CD4-positive, alpha-beta T cell treated with Interleukin-2 at 100 ng/mL for 4 hours (primary cell): ENCODE measurements at places on chromosomes 5 and 9.
A peak's percentile ranks its signal among the peaks of the same experiment; 100 is the strongest.

DNA sequence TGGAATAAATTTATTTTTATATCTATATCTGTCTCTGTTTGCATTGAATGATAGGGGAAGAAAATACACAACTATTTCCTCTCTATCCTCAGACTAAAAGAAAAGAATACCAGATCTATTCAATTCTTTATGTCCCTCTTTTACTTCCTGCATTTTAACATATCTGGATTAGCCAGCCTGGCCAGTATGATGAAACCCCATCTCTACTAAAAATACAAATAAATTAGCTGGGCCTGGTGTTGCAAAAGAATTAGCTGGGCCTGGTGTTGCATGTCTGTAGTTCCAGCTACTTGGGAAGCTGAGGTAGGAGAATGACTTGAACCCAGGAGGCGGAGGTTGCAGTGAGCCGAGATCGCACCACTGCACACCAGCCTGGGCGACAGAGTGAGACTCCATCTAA, 182.0 kb downstream of the LURAP1L start:
- no peak for DNase-seq

GRCh38 chr9:93958121-93958818, 3.1 kb upstream of the BARX1 start:
- DNase-seq: no peak

DNA sequence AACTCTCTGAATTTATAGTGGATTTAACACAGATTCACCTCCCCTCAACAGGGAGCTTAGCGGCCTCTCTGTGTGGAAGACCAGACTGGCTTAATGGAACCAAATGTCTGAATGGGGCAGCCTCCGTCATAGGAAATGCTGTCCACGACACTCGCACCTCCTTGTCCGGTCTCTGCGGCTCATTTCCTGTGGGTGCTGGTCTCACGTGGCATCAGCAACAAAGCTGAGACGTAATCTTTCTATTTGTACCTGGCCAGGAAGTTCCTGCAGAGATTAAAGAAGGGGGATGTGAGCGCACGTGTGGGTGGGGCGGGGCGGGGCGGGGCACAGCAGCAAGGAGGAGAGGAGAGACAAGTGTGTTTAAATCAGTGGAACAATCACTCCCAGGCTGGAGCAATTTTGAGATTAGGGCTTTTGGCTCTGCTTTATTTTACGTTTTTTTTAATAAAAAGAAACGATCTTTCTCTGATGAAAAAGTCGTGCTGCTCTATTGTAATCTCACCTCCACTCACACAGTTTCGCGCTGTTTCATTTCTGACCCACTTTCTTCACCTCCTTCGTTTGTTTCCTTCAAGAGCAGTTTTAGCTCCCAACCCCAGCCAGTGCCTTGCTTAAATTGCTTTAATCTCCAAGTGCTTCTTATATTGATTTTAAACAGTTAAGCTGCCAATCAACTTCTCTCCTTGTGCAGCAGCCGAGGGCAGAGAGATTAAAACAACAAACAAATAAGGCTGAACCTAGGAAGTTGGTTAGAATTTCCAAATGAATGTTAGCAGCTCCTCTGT, 132.2 kb upstream of the ASTN2 start:
- DNase-seq: no peak

DNA sequence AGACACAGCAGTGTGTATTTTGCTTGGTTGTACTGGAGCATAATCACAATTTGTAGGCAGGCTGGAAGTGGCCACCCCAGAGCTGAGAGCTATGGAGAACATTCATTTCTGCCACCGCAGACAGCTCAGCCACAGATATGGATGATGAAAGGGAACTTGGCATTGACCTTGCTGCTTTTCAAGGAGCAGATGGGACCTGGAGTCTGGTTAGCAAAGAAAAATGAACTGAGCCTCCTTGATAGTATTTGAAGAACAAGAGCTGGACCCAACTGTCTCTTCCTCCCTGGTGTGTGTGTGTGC, 395.2 kb upstream of the ZNF462 start:
- no peak for DNase-seq

DNA sequence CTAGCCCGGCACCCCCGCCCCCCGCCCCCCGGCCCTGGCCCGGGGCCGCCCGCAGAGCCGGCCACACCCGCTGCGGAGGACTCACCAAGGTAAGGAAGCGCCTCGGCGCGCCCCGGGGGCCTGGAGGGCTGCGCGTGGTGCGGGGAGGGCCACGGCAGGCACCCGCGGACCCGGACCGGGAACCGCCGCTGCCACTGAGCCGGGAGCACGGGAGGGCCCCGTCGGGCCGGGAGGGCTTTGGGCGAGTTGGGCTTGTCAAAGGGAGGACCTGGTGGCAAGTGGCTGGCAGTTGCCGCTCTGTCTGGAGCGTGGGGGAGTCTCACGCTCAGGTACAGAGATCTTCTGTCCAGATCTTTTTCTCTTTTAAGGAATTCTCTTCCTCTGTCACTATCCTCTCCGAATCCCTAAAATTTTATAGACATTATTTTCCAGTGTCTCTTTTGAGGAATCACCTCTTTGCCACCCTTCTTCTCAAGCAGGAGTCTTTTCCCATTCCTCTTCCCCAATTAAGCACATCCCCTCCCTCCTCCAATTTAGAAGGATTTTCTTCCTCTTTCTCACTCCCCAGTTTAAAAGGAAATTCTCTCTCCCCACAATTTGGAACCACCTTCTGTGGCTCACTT, 11.3 kb upstream of the LHX2 start:
- no peak for DNase-seq

DNA sequence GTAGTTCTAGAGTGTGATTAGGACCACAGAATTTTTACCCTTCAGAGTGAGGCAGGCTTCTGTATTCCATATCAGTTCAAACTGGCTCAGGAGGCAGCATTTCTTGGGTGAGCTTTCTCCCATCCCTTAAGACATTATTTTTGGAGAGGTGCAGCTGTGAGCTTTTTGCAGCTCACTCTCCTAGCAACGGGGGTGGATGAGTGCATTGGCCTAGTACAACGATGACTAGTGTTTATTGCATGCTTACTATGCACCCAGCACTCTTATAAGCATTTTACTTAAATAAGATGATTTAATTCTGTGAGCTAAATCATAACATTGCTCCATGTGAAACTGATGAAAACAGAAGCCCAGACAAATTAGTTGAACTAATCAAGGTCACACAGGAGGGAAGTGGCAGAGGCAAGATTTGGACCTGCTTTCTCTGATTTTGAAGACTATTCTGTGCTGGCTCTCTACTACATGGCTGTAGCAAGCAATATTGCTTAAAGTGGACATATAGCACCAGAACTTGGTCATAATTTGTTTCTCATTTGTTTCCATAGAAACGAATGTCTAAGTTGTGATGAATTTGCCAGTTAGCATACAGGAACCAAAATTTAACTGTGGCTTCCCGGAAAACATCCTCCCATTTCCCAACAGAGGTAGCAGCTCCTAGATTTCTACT, 372.1 kb upstream of the RIOK2 start:
- DNase-seq: no peak

GRCh38 chr9:13491493-13492424, 212.3 kb upstream of the MPDZ start:
- DNase-seq: no peak

GRCh38 chr5:124410539-124411488, 335.6 kb downstream of the ZNF608 start:
- DNase-seq: no peak

DNA sequence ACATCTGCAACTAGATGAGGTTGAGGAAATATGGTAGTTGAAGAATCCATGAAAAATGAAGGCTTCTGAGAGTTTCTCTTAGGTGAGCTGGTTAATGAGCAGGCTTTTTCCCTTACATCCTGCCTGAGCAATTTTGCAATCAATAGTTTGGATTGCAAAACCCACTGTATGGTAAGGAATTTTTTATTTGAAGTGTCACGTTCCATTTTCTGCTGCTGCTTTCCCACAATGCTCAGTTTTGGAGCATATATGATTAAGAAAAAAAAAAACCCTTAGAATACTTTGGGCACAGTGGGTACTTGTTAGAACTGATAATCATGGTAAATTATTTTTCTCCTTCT, 144.2 kb downstream of the PCSK1 start:
- DNase-seq: no peak

- DNase-seq: no peak
Measured at GRCh38 chr9:82820186-82820585, 242.8 kb downstream of the RASEF start.

- no peak for DNase-seq
Measured at GRCh38 chr5:170353961-170354360, 35.2 kb downstream of the KCNMB1 start.

DNA sequence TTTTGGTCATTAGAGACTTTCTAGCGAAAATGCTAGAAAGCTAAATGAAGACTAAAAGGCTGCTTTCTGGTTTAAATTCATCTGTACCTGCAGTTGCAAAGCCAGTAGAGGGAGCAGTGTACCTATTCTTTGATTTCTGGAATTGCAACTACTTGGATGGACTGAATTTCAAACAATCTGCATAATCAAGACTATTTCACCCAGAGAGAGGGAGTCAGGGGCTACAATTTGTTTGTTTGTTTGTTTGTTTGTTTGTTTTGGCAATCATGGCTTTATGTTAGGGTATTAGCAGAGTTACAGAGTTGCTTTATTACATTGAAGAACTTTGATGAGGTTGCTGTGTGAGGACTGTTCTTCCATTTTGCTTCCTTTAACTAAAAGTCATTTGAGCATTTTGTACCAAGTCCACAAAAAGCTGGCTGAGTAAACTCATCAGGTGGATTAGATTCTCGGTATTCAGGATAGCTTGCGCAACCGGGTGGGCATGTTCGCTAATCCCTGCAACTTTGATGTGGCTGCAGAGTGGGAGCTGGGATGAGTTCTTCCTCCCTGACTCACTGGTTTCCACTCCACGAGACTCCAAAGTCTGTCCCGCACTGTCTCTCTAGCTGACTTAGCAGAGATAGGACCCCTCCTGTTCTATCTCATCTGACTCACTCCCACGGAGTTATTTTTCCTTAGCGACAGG, 80.0 kb upstream of the TUT7 start:
- DNase-seq: peak; percentile 28

GRCh38 chr9:80134487-80134886, 562.7 kb downstream of the TLE4 start:
- DNase-seq: no peak

- DNase-seq: no peak
Measured at GRCh38 chr5:23727271-23727670, 219.9 kb downstream of the PRDM9 start.

GRCh38 chr9:127667127-127667844, 39.5 kb upstream of the CFAP157 start:
- no peak for DNase-seq

GRCh38 chr9:130670644-130671043, 6.2 kb downstream of the PRDM12 start:
- DNase-seq: no peak

- no peak for DNase-seq
Measured at GRCh38 chr5:159581502-159582249, 251.4 kb upstream of the IL12B start.

DNA sequence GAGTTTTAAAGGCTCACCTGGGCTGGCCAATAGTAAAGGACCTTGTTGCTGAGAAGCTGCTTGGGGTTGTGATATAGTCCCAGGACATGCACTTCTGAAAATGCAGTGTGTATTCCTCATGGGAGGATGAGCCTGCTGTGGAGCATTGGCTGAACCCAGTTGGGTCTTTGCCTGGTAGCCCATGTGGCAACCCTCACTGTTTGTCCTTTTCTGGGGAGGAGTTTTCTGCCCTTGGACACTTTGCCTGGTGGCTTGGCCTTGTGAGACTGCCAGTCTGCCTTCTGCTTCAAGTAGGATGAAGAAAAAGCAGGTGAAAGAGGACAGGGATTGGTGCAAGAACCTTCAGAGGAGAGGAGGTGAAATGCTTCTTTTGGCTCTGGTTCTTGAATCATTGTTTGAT, 4.0 kb downstream of the TENT4A start:
- DNase-seq: no peak

- no peak for DNase-seq
Measured at GRCh38 chr5:127643607-127644006, 5.3 kb upstream of the CTXN3 start.

DNA sequence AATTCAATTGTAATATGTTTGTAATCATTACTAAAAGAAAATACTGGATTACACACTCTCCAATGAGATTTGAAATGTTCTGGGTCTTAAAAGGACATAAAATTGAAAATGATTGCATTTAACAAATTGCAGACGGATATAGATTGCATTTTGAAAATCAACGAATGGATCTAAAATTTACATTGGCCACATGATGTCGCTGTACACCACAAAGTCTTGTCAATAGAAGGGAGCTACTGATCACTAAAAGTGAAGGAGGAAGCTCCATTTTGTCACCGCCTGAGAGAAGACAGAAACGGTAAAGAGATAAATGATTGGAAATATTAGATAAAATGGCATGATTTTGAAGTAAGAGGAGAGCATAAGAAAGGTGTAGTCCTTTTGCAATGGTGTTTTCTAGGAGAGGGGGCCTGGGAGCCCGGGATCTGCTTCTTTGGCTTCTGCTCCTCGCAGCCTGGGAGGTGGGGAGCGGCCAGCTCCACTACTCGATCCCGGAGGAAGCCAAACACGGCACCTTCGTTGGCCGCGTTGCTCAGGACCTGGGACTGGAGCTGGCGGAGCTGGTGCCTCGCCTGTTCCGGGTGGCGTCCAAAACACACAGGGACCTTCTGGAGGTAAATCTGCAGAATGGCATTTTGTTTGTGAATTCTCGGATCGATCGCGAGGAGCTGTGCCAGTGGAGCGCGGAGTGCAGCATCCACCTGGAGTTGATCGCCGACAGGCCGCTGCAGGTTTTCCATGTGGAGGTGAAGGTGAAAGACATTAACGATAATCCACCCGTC, at the start of gene PCDHA1:
PCDHA1 (plus strand) TSS at position 236 of the 782 bp plus-strand sequence.
- no peak for DNase-seq

DNA sequence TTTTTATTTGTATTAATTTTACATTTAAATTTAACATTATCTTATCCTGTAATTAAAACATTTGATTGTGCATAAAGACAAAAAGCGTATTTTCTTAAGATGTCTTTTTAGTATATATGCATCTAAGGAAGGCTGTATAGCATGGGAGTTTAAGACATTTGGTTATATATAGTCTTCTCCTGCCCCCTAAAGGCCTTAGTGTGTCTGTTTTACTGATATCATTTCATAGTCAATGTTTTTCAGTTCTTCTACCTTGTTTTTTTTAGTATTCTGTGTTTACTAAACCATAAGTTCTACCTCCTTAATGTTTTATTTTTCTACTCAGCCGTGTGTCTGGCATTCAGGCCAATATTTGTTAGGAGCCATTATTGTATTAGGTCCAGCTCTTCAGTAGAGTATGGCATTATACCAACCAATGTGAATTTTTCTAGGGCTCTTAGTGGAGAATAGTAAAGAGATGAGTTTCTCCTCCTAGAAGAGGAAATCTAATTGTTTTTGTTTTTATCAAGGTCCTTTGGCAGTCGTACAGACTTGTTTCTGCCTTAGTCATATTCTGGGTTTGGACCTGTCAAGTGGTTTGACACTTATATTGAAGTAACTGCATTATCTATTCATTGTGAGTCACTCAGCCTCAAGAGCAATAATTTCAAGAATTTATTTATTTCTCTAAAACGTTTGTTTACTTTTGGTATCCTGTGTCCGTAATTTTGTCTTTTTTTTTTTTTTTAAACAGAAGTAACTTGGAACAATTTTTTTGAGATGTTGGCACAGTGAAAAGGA, 74.8 kb downstream of the SLF1 start:
- peak; percentile 45 for DNase-seq

DNA sequence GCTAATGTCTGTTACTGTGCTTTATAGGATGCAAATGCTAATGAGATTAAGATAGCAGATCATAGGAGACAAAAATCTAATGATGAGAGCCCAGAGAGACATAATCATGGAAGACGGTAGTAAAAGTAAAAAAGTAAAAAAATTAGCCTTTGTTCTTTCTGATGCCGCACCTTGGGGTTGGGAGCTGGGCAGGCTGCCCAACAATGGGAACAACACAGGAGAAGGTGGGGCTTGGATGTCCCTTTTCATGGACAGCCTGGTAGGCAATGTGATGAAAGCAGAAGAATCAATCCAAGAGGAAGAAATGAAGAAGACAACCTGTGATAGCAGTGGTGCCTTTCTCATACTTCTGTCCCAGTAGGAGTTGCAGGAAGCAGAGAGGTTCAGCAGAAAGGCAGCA, 57.2 kb downstream of the RAB14 start:
- DNase-seq: no peak
